ENCODE measurements at places on chromosomes 3 and 15.

GRCh38 chr15:69170597-69170996 is 10.2 kb downstream of the GLCE start:
- no peak for DNase-seq

- DNase-seq: no peak
These were observed 319.1 kb upstream of the TLE3 start for GRCh38 chr15:70416829-70417228.

DNA sequence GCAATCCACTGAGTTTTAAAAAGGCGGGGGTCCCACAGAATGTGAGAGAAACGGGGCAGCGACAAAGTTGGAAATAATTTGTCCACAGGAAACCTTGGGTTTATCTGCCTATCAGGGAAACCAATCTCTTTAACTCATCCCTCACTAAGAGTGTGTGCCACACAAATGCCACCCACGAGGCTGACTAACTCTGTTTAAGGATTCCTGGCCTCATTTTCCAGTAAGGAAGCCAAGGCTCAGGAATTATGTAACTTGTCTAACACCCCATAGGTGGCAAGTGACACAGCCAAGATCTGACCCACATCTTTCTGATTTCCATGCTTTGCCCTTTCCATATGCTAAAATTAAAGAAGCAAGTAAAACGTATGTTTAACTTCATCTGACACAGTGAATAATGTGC is 263.2 kb downstream of the CNTN3 start:
- DNase-seq: no peak

DNA sequence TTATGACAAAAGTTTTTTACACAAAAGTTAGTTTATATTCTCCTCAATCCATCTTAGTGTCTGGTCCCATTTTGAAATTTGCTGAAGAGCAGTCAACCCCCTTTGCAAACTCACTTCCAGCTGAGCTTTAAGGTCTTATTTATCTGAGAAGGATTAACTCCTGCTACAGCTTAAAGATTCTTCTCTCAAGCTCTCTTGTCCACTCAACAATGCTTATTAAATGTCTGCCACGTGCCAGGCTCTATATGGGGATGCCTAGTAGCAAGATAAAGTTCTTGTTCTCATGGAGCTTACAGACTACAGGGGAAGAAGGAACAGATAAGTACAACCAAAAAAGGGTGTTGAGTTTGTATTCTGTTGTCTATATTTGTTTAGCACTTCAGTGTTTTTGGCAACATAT is 18.7 kb downstream of the TMPRSS7 start:
- no peak for DNase-seq

DNA sequence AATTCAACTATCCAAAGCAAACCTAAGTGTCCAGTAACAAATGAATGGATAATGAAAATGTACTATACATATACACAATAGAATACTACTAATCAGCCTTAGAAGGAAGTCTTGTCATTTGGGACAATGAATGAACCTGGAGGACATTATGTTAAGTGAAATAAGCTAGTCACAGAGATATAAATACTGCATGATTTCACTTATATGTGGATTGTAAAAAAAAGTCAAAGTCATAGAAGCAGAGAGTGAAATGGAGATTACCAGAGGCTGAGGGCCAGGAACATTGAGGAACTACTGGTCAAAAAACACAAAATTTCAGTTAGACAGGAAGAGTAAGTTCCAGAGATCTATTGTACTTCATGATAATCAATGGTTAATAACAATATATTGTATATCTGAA is 33.6 kb downstream of the MYO5A start:
- DNase-seq: no peak

DNA sequence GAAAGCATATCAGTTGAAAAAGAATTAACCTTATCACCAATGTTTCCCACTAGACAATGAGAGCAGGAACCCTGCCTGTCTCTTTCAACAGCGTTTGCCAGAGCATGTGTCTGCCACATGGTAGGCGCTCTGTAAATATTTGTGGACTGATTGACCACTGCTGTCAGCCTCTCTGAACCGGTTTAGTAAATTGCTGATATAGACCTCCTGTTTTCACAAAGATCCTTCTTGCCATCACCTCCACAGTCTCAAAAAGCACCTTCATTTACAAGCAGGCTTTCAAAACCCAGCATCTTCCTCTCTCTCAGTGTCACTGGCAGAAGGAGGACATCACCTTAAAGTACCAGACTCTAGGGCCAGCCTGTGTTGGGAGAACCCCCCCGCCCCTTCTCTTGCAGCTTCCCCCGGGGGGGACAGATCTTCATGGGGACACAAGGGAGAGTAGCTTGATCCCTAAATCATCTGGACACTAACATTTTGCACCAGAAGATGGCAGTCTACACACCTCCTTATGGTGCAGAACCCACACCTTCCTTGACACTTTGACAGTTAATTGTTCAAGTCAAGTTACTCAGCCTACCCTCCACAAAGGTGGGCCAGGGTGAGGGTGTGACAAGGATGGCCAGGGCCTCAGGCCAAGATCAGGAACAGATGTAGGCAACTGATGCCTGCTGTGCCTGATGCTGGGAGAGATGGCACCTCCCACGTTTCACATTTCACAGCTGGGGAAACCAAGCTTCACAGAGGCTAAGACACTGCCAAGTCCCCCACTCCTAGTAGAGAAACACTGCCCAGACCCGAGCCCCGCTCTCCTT is 37.8 kb upstream of the USP3 start:
- DNase-seq: peak; percentile 21

DNA sequence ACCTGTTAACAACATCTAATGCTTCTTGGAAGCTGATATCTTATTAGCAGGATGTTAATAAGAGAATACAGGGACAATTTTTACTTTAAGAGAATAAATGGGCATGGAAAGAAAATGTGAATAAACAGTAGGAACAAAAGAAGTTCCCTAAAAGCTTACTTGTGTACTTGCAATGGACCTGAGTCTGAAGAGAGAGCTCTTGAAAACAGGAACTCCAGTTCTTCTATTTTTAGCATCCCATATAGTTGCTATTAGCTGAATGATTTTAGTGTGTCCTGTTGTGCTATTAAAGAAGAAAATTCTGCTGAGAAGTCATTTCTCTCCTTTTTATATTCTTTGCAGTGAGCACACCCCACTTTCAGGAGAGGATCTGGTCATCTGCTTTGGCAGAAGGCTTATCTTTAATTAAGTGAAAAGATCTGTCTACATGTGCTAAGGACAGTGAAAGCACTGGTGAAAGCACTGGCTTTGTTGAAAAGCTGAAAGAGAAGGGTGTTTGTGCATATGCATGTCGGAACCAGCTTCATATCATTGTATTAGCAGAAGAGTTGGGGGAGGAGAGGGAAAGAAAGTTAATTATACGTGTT is 1.4 kb upstream of the ST3GAL6 start:
- no peak for DNase-seq

DNA sequence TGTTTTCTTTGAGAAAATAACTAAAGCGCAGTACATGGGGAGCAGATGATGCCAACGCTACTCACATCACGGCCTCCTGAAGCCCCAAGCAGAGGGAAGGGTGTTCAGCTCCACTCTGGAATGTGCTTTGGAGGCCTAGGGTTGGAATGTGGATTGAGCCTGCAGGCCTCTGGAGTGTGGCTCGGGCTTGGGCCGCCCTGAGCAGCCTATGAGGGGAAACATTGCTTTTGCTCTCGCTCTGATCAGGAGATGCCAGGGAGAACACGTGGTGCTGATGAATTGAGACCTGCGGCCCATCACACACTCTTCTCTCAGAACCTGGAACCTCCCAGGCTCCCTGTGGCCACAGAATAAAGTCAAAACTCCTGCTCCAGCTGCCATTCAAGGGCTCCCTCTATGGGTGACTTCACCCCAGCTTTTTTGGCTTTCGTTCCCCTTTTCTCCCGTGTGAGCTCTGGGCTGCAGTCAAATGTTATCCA is 23.3 kb downstream of the CCDC13 start:
- DNase-seq: no peak

- DNase-seq: no peak
These were observed 561.2 kb upstream of the MDFIC2 start for GRCh38 chr3:70873686-70874085.

DNA sequence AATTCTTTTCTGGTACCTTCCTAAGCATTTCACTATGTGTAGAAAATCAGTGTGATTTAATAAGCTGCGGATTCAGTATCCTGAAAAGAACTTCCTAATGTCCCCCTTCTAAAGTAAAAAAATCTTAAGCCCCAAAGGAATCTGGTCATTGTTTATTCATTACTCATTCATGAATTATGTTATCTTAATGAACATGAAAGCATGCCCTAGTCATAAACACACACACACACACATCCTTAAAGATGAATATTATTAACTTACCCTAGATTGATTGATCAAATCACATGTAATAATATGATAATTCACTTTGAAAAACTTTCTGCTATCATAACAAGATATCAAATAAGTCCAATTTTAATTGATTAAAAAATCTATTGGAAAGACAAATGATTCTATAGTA is 96.4 kb upstream of the BFSP2 start:
- DNase-seq: no peak

DNA sequence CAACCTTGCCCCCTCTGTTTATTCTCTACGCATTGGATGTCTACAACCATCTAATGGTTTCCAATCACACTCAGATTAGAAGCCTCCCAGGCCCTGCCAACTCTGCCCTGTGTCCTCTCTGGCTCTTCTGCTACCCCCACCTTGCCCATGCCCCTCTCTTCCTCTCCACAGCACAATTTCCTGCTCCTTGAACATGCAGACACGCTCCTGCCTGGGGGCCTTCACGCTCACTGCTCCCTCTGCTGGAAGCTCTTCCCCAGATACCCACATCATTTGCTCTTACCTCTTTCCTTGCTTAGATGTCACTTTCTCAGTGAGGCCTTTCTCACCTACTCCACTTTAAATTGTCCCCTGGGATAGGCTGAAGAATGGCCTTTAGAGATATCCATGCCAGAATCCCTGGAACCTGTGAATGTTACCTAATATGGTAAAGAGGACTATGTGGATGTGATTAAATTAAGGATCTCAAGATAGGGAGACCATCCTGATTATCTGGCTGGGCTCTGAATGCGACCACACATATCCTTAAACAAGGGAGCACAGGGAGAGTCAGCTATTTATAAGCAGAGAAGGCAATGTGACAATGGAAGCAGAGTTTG is 9.9 kb downstream of the KY start:
- DNase-seq: no peak

Measured in stimulated activated CD8-positive, alpha-beta memory T cell treated with anti-CD3 and anti-CD28 coated beads, Interleukin-7, amount 100 ng/mL, for 1 hour (primary cell).